Colonic mucosa (tissue), 4 donors: ENCODE measurements at places on chromosomes 1 and 21. TPM values are rescaled to one million over a fixed set of nuclear protein-coding genes. Genes with fewer than 3 reads are reported as not detected.

- H3K27me3 ChIP-seq = no peaks in the 10 kb centered on the region
- H3K4me1 ChIP-seq = no peaks in the 10 kb centered on the region
- H3K27ac ChIP-seq = no peak overlapping the region
- no peaks in the 10 kb centered on the region for H3K36me3 ChIP-seq
These were observed 316.2 kb upstream of the C1orf174 start for GRCh38 chr1:4216231-4216630.

GRCh38 chr1:175267716-175268416 is 75.3 kb upstream of the KIAA0040 start:
- no peak overlapping the region for H3K27ac ChIP-seq
- H3K4me1 ChIP-seq = no peaks in the 10 kb centered on the region
- no peaks in the 10 kb centered on the region for H3K36me3 ChIP-seq

Gene OSCP1
- total RNA-seq = 3.7 TPM

DNA sequence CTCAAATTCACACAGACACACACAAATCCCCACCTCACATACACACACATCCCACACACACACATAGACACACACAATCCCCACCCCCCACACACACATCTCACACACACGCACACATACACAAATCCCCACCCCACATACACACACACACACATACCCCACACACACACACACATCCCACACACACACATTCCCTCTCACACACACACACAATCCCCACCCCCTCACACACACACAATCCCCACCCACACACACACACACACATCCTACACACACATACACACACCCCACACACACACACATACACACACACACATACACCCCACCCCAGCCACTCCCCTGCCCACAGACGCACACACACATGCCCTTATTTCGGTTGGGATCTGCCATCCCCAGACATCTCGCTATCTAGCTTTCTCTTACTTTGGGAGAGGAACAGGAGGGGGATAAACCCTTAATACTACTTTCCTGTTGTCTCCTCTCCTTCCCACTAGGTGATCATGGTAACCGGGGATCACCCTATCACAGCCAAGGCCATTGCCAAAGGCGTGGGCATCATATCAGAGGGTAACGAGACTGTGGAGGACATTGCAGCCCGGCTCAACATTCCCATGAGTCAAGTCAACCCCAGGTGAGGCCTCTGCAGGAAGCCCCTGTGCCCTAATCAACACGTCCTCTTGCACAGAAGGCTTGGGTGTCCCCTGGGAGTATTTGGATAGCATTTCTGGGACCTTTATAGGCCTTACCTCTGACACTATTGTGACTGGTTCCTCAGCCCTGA is 17.2 kb upstream of the ATP1A4 start:
- no peak overlapping the region for H3K4me3 ChIP-seq
- no peaks in the 10 kb centered on the region for H3K27me3 ChIP-seq
- no peak overlapping the region for H3K27ac ChIP-seq
- DNase-seq = no peak
- no peaks in the 10 kb centered on the region for H3K36me3 ChIP-seq

GRCh38 chr1:225886159-225887029 is 2.6 kb downstream of the LEFTY1 start:
- no peak for DNase-seq
- H3K4me1 ChIP-seq = peaks cover 5% of the 10 kb centered on the region
- peak overlapping the region; percentile 56 for H3K27ac ChIP-seq
- H3K36me3 ChIP-seq = no peaks in the 10 kb centered on the region
- no peaks in the 10 kb centered on the region for H3K27me3 ChIP-seq
